ENCODE measurements at places on chromosomes 3 and 15.

DNA sequence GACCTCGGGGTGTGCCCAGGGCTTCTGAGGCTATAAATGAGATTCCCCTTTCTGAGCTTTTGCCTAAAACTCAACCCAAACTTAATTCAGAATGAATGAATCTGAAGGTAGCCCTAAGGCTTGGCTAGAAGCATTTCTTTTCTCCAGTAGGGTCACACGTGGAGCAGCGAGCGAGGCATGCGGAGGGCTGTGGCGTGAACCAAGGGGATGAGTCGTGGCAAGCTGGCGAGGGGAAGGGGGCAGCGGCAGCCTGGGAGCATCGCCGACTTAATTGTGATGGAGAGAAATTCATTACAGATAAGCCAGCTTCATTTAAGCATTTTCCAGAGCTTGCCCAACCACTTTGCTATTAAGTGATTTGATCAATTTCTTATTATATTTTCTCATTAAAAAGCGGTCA is 79.9 kb downstream of the CHSY1 start:
- no peak for DNase-seq

- no peak for DNase-seq
These were observed 83.9 kb upstream of the DCBLD2 start for GRCh38 chr3:98985431-98985830.

DNA sequence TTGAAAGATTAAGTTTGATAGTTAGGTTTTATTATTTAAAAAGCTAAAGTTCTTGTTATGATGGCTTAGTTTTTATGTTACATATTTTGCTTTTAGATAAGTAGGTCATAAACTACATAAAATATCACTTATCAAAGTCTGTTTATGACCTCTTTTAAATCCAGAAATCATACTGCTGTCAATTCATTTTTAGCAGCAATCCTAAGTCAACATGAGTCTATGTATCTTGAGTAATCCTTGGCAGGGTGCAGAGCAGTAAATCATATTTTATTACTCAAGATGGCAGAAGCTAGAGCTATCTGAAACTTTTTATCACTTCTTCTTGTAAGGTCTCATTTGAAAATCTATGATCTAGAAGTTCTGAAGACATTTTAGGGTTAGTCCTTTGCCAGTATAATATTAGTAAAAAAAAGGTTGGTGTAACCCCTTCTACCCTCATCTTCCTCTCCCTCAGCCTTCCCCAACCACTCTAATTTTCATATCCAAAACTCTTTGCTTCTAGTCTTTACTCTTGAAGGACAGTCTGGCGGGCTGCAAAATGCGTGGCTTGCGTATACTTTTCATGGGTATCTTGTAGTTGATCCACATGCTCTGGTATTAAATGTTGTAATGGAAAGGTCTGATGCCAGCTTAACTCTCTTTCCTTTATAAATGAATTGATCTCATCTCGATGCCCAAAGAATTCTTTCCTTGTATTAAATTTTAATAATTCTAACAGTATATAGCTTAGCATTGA is 134.0 kb upstream of the THRB start:
- DNase-seq, result no peak

DNA sequence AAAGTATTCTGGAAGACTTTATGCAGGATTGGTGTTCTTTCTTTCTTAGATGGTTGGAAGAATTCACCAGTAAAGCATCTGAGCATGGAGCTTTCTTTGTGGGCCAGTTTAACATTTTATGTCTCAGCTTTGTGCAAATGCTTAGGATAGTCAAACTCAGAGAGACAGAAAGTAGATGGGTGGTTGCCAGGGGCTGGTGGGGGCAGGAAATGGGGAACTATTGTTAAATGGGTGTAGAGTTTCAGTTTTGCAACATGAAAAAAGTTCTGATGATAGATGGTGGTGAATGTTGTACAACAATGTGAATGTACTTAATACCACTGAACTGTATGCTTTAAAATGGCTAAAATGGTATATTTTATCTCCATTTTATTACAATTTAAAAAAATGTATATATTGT is 24.8 kb downstream of the SPCS1 start:
- no peak for DNase-seq

DNA sequence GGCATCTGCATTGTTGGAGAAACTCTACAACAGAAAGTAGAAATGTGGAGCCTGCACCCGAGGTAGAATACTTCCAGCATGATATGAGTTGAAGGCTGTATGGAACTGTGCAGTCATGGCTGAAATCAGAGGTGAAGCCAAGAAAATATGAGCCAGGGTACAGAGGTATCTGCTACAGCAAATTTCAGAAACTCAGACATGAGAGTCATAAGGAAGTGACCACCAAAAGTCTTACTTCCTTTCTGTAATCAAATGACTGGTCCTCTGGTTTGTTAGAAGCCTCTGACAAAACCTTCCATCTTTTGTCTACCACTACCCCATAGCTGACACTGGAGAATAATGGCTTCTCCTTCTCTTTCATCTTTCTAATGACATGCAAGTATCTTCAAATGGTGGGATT is 159.4 kb downstream of the TMEM108 start:
- no peak for DNase-seq

- DNase-seq, result no peak
These were observed 77.0 kb upstream of the RBMS3 start for GRCh38 chr3:29203851-29204250.

DNA sequence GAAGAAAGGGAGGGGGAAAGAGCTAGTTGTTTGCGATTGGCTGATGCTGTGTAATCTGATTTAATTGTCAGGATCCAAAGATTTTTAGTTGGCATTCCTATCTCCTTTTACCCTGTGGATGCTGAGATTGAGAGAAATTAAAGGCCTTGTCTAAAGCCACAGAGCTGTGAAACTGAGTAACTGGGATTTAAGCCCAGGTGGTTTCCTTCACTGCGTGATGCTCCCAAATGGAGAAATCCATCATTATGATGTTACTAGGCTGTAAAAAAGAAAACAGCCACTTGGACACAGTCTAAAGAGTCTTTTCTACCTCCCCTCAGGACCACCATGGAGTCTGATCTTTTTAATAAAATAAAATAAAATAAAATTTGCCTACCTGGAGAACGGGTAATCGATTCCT is 883.0 kb upstream of the NR2F2 start:
- no peak for DNase-seq

- DNase-seq, result peak; percentile 73
These were observed 217.1 kb upstream of the TPRG1 start for GRCh38 chr3:188954590-188955208.

- DNase-seq, result no peak
These were observed 7.5 kb downstream of the DTWD1 start for GRCh38 chr15:49628379-49628778.

DNA sequence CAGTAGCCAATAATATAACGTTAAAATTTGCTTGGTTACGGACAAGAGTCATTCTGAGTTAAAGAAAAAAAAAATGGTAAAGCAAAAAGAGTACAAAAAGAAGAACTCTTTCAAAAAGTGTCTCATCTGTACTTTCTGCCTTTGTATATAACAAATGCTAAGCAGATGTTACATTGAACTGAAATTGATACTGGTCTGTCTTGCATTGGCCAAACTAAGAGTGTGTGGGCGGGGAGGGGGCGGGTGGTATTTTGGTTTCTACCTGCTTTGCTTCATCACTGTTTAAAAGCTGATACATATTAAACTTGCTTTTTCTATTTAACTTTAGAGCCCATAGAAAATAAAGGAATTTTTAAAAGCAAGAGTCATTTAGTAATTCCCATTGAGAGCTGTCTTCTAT is 215.0 kb upstream of the THBS1 start:
- DNase-seq, result no peak

DNA sequence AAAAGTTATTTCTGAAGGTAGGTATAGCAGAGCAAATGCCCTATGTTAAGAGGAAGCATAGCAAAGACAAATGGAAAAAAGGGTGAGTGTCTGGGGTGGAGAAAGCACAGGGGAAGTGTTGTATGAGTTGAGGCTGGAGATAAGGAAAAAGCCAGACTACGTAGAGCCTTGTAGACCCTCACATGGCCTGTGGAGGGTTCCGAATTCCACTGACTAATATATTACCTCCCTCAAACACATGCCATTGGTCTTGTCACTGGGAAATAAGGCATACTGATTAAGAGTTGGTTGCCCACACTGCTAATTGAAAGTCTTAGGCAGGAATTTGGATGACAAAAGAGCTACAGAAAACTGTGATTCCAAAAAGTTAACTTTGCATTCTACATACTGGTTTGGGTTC is 65.2 kb downstream of the TRAT1 start:
- DNase-seq, result no peak

- no peak for DNase-seq
These were observed 80.9 kb downstream of the THBS1 start for GRCh38 chr15:39661776-39662175.

GRCh38 chr3:109819734-109820133 is 482.4 kb upstream of the DPPA4 start:
- DNase-seq, result peak; percentile 10

GRCh38 chr3:159059395-159059794 is 257.5 kb downstream of the MFSD1 start:
- DNase-seq, result no peak

GRCh38 chr3:175477651-175478224 is 618.6 kb downstream of the NAALADL2 start:
- peak; percentile 9 for DNase-seq

DNA sequence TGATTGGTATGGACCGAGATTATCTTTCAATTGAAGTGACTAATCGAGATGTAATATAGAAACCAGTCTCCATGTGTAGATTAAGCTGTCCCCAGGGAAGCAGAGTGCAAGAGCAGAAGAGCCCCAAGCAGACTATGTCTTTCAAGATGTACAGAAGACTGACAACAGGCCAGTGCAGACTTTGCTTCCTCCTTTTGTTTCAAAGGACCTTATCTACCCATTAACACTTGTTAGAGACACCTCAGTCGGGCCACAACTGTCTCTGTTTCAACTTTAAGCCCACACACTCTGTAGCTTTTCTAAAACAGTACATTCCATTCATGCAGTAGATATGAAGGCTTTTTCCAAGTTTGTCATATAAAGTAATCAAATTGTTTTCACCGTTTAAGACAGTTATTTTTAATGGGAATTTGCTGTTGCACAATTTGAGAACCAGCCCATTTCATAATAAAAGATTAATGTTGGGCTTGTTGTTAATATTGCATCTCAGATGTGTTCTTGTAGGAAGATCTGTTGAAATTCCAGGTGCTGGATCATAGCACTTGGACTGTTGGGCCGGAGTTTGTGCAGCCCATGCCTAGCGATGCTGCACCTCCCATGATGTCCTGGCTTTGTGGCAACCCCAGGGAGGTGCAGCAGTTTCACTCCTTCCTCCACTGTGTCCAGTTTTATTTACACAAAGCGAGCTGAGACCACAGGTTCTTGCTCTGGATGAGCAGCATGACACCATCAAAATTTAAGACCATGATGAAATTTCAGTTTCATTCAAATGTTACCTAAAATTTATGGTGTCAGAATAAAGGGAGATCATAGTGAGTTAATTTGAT is 12.4 kb downstream of the GORASP1 start:
- no peak for DNase-seq

DNA sequence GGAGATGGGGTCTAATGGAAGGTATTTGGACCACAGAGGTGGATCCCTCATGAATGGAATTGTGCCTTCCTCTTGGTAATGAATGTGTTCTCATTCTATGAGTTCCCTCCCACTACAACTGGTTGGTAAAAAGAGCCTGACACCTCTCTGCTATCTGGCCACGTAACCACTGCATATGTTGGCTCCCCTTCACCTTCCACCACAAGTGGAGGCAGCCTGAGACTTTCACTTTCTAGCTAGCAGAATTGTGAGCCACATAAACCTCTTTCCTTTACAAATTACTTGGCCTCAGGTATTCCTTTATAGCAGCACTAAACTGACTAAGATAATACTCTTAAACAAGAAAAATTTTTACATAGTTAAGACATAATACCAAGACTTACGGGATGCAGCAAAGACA is 155.3 kb downstream of the NR1I2 start:
- no peak for DNase-seq

DNA sequence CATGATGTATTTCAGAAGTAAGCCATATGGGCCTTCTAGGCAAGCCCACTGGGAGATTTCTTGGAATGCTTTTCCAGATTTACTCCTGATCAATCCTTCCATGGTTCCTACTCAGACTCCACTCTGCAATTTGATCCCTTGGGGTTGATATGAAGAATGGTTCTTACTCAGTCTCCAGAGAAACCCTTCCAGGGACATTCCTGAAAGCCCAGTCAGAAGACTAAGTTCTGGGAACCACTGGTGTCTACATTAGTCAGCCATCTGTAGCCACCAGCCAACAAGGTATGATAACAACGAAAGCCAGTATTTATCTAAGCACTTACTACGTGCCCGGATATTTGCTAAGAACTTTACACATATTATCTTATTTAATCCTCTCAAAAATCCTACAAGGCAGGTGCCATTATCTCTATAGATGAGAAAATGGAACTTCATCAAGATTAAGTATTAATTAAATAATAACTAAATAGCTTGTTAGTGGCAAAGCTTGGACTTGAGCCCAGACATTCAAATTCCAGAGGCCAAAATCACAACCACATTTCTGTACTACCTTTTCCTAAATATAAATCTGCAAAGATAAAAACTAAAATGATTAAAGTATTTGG is 32.7 kb downstream of the ZNF385D start:
- DNase-seq, result no peak

DNA sequence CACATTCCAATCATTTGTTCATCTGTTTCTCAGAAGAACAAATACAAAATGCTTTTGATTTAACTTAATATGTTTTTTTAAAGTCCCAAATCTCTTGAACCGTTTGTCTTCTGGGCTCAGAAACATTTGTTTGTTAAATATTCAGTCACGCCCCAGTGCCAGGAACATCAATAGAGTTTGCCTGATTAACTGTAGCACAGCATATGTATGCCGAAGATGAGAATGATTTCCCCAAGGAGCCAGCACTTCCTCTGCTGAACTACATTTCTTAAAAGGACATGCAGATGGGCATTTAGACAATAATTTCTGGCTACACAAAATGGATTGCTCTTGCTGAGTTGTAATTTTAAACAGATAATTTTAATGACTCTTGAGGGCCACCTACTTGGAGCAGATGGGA is 191.6 kb upstream of the FAM3D start:
- DNase-seq, result no peak

- DNase-seq, result no peak
These were observed 139.3 kb downstream of the RSRC1 start for GRCh38 chr3:158249183-158249582.

DNA sequence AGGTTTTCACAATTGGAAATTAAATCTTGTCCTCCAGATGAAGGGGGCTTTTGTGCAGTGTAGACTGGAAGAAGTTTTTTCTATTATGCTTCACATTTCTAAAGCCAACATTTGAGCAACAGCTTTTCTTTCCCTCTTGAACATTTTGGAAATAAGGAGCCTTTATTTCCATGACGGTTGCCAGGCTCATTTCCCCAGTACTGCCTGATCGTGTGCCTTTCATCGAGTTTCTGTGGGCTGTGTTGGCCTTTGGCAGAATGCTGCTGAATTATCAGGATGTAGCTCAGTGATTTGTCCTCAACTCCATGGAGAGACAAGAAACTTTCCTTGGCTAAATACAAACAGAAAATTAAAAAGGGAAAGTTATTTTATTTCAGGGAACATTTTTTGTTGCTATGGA is 314.8 kb upstream of the LRRC3B start:
- DNase-seq, result peak; percentile 11

- no peak for DNase-seq
These were observed 42.6 kb downstream of the PPCDC start for GRCh38 chr15:75065851-75066509.

Measured in spinal cord (tissue), 10 donors.